Activated CD4-positive, alpha-beta memory T cell treated with anti-CD3 and anti-CD28 coated beads for 36 hours (primary cell): ENCODE measurements at places on chromosomes 5 and 9. TPM values are rescaled to one million over a fixed set of nuclear protein-coding genes. Genes with fewer than 3 reads are reported as not detected.

SLC4A9 gene
- not detected for total RNA-seq

MAP1B gene
- total RNA-seq, result 0.51 TPM

DNA sequence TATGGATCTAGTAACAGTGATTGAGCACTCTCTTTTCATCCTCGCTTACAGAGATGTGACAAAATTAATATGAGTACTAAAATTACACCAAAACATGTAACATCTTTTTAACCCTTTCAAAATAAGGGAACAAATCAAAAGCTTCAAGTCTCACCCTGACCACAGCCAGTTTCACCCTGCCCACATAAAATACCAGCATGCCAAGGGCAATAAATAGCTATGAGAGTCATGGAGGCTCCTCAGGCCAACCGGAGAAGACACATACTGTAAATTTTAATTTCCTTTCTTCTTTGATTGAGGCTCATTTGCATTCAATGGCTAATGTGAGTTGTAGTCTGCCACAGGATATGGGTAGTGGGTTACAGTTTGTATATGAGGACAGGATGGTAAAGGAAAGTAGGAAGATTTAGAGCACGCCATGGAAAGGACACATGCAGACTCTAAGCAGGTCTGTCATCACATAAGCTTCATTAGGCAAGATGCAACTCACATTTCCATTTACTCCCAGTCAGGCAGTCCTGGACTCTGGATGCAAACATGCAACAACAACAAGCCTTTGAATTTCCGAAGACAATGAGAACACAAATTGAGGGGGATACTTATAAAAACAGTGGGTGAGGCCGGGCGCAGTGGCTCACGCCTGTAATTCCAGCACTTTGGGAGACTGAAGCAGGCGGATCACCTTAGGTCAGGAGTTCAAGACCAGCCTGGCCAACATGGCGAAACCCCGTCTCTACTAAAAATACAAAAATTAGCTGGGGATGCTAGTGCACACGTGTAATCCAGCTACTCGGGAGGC is 11.3 kb downstream of the IL4 start:
- DNase-seq, result peak; percentile 60

KCNV2 gene
- total RNA-seq, result not detected

MAML1 gene
- 22.2 TPM for total RNA-seq

DNA sequence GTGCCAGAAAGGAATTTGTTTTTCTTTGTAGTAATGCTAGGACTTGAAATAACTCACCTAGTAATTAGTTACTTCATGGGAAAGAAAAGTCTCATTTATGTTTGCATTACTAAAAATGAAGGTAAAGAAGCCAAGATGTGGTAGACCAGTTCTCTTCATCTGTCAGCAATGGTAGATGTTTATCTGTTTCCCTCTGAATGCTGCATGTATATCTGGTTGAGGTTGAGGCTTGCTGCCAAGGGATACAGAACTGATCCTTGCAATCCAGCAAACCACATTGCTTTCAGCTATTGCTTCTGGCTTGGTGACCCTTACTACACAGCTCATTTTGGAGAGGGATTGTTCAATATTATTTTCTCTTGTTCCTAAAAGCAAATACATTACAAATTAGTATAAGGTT is 73.6 kb downstream of the ZNF474 start:
- DNase-seq, result no peak

DNA sequence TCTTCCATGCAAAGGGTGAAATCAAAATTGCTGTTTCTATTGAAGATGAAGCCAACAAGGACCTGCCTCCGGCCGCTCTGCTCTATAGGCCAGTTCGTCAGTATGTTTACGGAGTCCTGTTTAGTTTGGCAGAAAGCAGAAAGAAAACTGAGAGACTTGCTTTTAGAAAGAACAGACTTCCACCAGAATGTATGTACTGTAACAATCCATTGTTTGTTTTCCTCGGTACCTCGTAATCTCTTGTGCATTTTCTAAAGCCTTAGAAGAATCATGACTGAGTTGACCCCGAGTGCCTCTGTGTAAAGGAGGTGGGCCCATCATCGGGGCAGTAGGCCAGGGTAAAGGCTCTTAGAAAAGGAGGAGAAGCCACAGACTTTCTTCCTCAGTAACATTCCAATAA is 44.2 kb upstream of the PHF2 start:
- no peak for DNase-seq

DNA sequence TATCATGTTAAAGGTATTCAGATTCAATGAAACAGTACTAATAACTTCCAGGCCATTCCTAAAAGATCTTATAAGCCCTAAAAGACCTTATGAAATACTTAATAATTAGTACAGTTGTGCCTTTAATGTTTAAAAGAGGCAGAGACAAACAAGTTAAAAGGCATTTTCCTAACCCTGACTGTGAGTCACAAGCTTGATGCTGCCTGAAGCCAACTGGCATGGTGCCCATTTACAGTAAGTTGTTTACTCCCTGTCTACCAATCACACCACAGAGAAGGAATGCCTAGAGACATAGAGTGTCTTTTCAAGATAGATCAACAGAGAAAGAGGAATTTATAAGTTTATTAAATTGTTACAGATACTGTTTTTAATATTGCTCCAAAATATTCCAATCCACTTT is 47.8 kb downstream of the NR3C1 start:
- peak; percentile 50 for DNase-seq
